ENCODE measurements at places on chromosomes 16 and 17.

GRCh38 chr17:17205368-17206123 lies 587 bp downstream of the PLD6 start:
- peak; percentile 44 for DNase-seq

- peak; percentile 3 for DNase-seq
These were observed 344 bp downstream of the PSME3IP1 start for GRCh38 chr16:57185446-57185944.

DNA sequence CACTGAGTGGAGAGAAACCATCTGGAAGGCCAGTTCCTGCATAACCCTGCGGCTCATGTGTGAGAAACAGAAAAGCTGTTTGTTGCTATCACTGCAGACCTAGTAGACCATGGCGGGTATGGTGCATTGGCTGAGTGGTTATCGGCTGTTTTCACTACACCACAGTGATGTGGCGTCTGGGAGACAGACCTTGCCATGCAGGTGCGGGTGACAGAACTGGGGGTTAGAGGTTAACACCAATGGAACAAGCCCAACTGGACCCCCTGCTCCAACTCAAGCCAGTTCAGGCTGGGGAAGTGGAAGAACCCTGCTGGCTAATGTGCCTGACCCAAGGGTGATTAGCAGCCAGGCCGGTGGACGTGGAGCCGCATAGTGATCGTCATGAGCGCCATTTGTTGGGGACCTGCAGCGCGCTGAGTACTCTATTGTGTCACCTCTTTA lies 91.9 kb downstream of the IRF8 start:
- DNase-seq: no peak

DNA sequence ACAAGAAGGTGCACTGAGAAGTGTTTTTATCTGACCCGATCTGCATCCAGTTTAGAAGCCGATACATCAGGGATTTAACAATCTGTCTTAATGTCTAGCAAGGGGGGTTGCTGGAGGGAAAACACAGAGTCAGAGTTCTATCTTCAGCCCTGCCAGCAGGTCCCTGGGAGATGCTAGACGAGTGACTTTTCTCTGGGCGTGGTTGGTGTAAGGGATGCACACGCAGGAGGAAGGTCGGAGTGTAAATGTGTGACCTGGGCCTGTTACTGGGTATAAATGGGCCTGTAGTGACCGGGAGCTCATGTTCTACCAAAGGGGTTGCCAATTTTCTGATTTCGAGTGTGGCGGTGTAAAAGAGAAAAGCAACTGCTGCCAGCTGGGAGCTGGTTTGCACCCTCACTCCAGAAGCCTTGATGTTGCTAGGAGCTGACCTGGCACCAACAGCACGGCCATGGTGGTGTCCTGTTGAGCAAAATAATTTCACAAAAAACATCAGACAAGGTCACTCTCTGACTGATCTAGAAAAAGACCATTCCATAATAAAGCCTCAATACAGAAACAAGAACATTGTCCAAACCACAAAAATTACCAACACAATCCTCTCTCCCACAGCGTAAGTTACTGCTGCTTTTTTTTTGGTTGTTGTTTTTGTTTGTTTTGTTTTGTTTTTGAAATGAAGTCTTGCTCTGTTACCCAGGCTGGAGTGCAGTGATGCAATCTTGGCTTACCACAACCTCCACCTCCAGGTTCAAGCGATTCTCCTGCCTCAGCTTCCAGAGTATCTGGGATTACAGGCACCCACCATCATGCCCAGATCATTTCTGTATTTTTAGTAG lies 1.3 kb upstream of the KCTD13 start:
- no peak for DNase-seq

DNA sequence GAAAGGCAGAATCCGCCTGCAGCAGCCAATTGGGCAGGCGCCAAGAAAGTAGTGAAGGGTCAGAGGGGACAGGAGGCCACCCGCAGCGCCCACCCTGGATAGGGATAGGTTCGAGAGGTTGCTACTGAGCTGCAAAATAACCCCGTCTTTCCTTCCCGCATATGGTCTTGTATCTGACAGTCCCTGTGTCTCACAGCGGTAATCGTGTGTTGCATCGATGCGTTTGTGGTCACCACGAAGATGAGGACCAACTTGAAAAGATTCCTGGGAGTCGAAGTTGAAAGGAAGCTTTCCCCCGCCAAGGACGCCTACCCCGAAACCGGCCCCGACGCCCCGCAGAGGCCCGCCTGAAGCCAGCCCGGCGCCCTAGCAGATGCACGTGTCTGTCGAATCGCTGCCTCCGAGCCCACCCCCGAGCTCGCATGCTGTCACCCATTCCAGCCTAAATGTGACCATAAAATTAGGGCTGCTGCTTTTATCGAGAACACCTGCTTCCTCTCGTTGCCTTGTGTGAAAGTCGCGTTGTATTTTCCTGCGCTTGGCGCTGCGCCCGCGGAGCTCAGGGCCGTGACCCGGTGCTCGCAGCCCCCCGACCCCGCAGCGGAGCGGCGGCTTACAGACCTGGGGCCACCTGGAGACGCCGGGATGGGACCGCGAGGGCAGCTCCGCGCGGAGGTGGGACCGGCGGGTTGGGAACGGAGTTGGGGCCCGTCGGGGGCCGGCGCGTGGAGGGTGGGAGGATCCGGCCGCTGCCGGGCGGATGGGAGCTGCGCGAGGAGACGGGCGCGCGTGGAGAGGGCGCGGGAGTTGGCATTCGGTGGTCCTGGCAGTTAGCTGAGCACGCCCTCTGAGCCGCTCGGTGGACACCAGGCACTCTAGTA lies at the start of gene CMTM2:
Gene CMTM2 (plus strand): TSS at position 813 of the 881 bp plus-strand sequence. CDS start 145 bp downstream, outside the sequence.
- no peak for DNase-seq

DNA sequence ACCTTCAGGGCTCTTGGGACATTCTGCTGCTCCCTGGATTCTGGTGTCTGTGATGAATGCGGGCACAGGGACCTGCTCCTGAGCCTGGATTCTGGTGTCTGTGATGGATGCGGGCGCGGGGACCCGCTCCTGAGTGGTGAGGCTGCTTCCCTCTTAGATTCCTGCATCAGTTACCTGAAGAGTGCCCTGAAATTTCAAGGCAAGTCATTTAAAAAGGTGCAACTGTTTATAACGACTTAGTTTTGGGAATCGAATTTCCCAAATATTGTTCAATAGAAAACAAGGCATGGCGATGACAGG lies 7.0 kb downstream of the TMEM204 start:
- no peak for DNase-seq

DNA sequence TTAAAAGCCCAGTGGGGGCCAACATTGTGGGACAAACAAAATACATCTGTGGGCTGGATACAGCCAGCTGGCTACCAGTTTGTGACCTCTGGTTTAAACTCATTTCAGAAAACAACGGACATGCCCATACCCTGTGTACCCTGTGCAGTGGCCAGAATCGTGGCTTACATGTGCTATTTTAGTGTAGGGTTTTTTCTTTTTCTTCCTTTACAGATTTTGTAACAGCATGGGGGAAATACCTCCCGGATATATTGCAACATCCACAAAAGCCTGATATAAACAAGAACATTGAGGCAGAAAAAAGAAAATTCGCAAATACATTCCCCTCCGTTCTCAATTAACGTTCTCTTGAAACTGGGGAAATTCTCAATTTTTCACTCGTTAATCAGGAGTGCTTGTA lies 7.3 kb downstream of the HS3ST4 start:
- no peak for DNase-seq

DNA sequence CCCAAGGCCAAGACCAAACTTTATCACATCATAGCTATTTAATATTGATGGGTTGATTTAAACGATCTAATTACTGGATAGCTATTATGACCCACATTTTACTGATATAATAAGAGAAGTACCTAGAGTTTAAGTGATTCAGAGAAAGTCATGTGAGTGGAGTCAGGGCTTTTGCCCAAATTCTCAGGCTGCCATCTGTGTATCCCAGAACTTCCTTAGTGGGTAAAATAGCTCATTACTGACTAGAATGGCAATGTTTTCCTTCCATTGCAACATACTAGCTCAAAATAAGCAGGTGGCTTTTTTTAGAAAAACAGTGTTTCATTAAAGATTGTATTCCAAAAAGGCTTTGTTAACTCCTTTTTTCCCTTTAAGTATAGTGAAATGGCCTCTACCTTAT lies 113.9 kb upstream of the MAF start:
- DNase-seq: no peak

DNA sequence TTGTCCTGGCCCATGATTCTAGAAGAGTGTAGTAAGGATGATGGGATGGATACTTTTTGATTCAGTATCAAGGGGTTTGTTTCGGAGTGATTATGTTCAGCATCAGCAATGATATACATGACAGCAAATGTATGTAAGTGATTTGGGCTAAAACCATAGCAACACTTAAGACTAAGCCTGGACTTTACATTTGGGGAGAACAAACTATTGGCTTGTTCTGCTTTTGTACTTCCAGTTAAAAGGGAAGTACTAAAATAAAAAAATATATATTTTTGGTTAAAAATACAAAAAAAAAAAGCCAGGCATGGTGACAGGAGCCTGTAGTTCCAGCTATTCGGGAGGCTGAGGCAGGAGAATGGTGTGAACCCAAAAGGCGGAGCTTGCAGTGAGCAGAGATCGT lies 20.5 kb upstream of the DHX8 start:
- no peak for DNase-seq

DNA sequence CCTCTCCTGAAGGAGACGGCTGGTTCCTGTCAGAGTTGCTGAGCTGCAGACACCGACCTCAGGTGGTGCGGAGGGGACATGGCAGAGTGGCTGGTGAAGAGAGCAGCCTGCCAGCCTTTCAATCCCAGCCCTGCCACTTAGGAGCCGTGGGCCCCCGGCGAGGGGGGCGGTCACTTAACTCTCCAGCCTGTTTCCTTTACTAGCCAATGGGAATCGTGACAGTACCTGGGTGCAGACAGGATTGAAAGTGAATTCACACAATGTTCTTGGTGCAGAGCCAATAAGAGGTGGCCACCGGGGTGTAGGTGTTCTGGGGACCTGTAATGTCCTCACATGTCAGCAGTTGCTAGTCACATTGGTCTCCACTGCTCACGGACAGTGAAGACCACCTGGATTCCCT lies 13.5 kb downstream of the ACE start:
- no peak for DNase-seq

DNA sequence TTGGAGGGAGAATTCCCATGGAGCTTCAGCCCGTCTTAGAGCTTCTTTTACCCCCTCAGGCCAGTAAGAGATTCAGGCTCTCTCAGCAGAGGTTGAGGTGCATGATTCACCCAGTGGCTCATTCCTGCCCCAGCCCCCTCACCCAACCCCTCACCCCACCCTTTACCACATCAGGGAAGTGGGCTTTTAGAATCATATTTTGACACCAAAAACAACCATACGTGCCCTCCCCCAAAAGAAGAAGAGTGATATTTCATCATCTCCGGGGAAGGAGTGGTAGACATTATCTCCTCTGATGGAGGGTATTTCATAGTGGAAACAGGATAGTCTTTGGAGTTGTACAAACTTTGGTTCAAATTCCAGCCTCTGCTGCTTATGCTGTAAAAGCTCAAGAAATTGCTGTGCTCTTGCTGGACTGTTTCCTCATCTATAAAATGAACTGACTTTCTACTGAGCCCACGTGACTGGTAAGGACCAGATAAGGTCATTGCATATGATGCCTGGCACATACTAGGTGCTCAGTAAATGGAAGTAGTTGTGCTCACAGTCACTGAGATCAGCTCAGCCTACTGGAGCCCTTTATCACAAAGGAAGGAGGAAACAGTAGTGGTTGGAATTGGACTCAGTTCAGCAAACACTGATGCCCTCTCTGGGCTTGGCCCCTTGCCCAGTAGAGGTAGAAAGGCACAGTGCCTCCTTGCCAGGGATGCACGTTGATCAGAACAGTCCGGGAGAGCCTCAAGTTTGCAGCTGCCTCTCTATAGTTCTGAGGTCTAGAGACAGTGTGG lies 18.3 kb upstream of the CCL5 start:
- no peak for DNase-seq

- no peak for DNase-seq
These were observed 3.8 kb downstream of the SLC12A4 start for GRCh38 chr16:67964477-67965131.

- no peak for DNase-seq
These were observed 71.3 kb downstream of the SRCIN1 start for GRCh38 chr17:38534498-38534885.
